ENCODE measurements at places on chromosomes 16 and 17. TPM values are rescaled to one million over a fixed set of nuclear protein-coding genes. Genes with fewer than 3 reads are reported as not detected.

EPN3 gene
- 0.27 TPM for total RNA-seq

TTLL6 gene
- total RNA-seq, result 0.27 TPM

ABCC11 gene
- total RNA-seq, result not detected

CTRB2 gene
- total RNA-seq, result 7.3 TPM

DNAAF8 gene
- 0.31 TPM for total RNA-seq

TBX2 gene
- 42.4 TPM for total RNA-seq

TBC1D3 gene
- total RNA-seq, result not detected

MFAP4 gene
- 115 TPM for total RNA-seq

KRTAP4-3 gene
- not detected for total RNA-seq

YBX2 gene
- 2.1 TPM for total RNA-seq

SALL1 gene
- 0.98 TPM for total RNA-seq

CTRL gene
- total RNA-seq, result 0.98 TPM

MYCBPAP gene
- 3.3 TPM for total RNA-seq

CPHXL2 gene
- total RNA-seq, result not detected

DNA sequence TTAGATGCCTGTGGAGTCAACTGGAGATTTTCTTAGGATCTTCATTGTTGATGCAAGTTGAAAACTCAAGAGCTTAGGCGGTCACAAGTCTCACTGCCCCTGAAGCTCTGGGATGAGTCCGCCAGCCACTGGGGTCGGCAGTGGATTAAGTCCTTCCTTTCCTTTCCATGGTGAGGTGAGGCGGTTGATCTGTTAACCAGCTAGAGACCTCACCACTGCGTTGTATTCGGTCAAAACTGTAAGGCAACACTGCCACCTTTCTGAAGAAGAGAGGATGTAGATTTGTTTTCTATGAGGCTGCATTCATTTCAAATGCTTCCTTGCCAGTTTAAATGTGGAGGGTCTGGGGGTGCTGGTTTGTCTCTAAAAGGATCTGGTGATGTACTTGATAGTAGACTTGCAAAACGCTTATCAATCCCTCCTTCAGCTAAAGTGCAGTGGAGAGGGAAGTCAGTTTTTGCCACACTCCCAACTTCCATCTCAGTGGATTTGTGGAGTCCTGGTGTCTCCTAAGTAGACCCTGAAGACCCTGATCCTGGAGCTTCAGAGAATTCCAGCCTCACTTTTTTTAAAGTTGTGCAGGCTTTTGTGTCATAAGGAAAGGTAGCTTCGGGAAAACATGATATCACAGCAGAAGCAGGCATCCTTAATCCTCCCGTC is 1.7 kb downstream of the MYOCD start:
- DNase-seq, result no peak

DNA sequence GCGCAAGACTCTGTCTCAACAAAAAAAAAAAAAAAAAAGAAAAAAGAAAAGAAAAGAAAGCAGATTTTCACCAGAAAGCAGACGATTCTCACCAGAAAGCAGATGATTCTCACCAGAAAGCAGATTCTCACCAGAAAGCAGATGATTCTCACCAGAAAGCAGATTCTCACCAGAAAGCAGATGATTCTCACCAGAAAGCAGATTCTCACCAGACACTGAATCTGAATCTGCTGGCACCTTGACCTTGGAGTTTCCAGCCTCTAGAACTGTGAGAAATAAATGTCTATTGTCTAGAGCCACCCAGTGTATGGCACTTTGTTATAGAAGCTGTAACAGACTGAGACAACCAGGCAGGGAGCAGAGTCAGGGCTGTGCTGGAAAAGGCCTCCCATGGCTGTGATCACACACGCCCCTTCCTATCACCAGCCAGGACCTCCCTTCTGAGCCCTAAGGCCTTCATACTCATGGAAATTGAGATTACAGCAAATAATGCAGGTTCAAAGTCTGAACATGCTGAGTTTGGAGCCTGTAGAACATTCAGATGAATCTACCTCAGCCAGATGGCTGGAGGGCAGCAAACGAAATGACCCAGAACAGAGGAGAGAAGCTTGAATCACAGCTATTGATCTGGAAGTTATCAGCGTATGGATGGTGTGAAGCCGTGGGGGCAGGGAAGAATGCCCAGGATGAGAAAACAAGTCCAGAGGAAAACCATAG is 309.3 kb downstream of the SLC39A11 start:
- DNase-seq, result no peak

- no peak for DNase-seq
Measured at GRCh38 chr16:67206838-67207248, 7.9 kb downstream of the ELMO3 start.

DNA sequence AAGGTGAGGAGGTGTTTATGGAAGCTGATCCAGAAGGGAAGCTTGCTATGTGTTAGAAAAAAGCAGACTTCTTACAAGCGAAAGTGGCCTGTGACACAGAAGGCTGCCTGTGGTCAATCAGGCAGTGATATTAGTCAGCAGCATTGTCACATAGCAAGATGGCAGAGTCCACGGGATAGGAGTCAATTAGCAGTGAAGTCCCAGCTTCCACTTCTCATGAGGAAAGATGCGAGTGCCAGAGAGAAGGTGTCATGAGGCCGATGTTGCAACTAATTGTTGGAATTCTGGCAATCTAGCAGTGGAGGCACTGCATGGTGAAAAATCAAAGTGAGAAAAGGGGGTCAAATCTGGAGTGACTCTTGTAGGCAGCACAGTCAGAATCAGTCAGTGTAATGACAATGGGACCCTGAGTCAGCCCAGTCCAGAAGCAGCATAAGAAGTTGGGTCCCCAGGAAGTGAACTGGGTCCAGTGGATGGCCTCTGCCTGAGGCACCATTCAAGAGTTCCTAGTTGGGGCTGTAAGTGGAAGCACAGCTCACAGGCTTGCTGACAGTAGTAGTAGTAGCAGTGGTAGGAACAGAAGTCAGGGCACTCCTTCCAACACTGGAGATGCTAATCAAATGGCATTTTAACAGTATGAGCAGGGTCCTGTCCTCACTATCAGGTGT is 85.1 kb downstream of the TNFRSF13B start:
- no peak for DNase-seq

DNA sequence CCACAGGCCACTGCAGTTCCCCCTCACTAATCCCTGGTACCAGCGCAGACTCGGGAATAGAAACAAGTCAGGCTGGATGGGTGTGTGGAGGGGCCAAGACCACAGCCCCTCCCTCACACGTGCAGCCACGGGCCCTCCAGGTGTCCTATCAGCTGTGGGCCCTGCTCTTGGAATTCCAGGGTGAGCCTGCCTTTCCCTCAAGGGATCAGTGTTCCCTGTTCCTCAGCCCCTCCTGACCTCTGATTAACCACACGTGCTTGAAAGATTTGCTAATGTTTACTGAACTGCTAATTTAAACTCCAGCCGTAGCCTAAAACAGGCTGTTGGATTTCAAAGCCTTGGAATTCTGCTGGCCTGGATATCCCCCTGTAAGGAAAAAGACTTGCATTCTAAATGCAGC is 146.4 kb downstream of the SOCS1 start:
- DNase-seq, result no peak

GRCh38 chr16:83402160-83402814 is 405.5 kb upstream of the HSBP1 start:
- DNase-seq, result no peak

DNA sequence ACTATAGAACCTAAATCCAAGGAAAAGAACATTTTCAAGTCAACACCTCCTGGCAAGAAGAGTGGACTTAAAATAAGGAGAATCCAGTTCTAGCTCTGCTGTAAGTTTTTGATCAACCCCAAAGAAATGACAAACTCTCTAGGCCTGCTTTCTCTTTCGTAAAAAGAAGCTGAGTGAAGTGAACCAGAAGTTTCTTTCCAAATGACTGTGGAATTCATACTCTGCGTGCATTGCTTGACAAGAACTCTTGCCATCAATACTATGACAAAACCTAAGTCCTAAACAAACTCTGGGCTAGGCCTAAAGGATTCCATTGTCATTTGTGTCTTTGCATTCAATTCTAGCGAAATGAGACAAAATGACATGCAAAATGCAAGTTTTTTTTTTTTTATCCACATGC is 187.5 kb upstream of the SOX9 start:
- no peak for DNase-seq

- DNase-seq, result no peak
Measured at GRCh38 chr17:51165680-51166197, 472 bp upstream of the NME2 start.

DNA sequence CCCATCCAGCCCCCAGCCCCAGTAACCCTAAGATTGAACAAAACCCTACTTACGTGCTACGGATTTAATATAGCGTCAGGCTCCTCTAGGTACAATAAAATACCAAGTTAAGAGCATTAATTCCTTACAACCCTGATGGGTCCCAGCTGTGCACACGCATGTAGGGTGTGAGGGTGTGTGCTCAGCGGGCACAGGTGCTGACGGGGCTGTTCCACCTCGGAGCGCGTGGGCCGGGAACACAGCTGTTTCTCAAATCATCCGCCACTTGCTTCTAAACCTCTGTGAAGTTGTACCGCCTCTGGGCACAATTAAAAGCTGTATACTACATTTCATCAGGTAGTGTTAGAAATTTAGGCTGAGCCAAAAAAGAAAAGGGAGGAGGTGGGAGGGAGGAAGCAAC is 478.6 kb downstream of the MAF start:
- DNase-seq, result no peak

DNA sequence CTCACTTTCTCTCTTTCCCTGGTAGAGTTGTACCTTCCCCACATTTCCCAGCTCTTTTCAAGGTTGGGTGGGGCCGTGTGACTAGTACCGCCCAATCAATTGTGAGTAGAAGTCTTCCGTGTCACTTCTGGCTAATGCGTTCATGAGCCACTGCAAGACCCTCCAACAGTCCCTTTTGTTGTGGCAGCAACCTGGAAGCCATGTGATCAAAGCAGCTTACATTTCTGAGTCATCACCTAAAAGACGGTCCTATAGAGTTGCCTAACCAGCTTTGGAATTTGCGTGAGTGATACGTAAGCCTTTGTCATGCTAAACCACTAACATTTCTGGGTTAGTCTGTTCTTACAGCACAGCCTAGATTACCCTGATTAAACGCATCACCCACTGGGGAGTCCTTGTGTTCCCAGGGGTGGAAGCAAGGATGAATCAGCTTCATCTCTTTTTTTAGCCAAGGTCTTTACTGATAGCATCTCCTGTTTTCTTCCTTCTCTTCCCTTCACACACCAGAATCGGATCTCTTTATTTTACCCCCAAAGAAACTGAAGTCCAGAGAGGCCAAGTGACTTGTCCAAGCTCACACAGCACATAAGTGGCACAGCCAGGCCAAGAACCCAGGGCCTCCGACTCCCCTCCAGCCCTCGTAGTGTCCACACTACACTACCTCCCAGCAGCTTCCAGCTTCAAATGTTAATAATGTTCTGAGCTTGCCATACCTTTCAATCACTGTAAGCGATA is 366.3 kb upstream of the XYLT1 start:
- no peak for DNase-seq

- DNase-seq, result no peak
Measured at GRCh38 chr17:48330421-48330820, 99.6 kb downstream of the SKAP1 start.

GRCh38 chr16:81497690-81498089 is 53.1 kb downstream of the CMIP start:
- DNase-seq, result no peak

- no peak for DNase-seq
Measured at GRCh38 chr16:61871837-61872777, 164.1 kb downstream of the CDH8 start.

- DNase-seq, result peak; percentile 84
Measured at GRCh38 chr17:336110-337021, 16.2 kb downstream of the RPH3AL start.

- DNase-seq, result peak; percentile 58
Measured at GRCh38 chr17:81865733-81866439, 5.3 kb downstream of the ARHGDIA start.

- no peak for DNase-seq
Measured at GRCh38 chr17:66661411-66662256, 173.3 kb upstream of the CACNG5 start.

DNA sequence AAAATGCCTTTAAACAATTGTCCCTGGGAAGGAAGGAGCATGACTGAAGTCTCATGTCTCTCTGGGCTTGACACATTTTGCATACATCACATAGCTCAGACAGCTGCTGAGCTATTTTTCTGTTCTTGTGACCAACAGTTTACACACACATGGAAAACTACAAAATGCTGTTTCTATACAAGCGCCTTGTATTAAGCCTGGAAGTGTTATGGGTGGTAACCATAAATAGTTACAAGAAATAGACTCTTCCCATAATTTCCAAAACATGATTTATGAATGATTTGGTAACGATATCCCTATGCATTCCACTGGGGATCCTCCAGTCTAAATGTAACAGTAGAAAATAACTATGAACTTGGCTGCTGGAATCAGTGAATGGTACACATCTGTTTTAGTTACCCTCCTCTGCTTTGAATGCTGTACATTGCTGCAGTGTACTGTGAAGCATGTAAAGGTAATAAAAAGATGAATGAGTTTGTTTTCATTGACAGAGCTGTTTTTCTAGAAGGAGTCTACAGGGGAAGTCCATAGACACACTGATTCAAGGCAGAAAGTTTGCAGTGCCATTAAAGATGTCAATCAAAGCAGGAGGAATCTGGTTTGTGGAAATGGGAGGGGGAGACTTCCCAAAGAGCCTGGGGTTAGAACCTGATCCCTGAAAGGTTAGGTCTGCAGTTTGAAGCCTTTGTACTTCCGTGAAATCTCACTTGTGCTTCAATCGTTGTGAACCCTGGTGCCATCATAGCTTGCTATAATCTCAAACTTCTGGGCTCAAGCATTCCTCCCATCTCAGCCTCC is 5.0 kb downstream of the ACSF2 start:
- no peak for DNase-seq

All from sciatic nerve (tissue), 2 donors.